GM18507 (cell line): ENCODE measurements at places on chromosomes 3 and 15.

- DNase-seq, result no peak
These were observed 29.5 kb upstream of the NRROS start for GRCh38 chr3:196609805-196610515.

DNA sequence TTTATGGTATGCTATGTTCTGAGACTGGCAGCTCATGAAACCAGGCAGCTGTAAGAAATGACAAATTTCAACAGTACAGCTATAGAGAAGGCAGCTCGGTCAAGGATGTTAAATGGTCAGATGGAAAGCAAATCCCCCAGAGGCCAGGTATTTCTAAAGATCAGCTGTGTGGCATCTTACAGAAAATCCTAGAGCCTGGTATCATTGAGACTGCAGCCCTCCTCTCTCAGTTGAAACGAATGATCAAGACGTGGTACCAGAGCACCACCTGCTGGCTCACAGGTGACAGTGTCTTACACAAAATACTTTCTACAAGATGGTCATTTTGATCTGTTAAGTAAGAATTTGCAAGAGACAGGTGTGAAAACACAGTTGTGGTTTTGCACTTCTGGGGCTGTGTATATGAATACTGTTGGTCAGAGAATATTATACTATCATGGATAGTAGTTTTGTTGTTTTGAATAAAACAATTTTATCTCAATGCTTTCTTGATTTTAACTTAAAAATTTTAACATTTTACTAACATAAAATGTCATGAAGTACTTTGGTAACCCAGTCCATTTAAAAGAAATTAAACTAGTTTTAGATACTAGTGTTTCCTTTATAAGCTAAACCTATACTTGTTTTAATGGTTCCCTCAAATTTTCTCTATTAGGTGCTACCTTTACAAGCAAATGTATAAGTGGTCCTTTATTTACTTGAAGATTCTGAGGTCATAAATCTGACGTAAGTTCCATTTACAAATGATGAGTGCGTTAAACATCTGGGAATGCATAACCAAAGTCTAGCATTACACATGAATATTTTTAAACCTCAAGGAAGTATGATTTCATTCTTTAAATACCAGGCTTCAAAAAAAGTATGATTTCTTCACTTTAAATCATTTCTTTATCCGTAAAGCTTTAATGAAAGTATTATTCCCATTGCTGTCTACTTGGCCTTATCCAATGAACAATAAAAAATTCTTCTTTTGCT is 121.8 kb downstream of the PDZRN3 start:
- peak; percentile 30 for DNase-seq

DNA sequence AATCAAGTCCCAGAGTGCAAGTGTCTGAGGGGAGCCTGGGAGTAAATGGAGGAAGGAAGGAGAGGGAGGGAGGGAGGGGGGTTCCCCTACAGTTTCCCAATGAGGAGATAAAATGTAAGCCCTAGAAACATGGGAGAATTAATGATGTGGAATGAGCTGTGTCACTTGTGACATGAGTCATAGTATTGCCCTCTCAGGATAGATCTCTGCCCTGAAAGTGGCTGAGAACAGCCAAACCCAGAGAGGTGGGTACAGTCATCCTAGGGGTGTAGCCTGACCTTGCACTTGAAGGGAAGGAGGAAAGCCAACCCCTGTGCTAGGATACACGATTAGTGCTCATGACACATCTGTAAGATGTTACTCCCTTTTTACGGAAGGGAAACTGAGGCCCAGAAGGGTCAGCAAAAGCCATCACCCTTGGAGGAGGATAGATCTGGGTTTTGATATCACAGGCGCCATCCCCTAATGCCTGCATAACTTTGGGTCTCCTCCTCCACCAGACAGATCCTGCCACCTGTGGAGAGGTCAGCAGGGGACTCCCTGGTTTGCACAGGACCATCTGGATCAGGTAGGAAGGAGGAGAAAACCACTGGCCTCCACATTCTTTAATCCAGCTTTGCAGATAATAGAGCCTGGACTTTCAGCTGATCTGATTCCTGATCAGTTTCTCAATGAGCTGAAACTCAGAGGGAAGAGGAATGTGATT is 23.1 kb upstream of the USP3 start:
- no peak for DNase-seq

- DNase-seq, result no peak
These were observed 14.3 kb upstream of the DOCK3 start for GRCh38 chr3:50660386-50660785.

- no peak for DNase-seq
These were observed 22.4 kb upstream of the CORO2B start for GRCh38 chr15:68556139-68556990.

GRCh38 chr15:56987286-56987685 is 68.8 kb downstream of the TCF12 start:
- DNase-seq, result no peak

DNA sequence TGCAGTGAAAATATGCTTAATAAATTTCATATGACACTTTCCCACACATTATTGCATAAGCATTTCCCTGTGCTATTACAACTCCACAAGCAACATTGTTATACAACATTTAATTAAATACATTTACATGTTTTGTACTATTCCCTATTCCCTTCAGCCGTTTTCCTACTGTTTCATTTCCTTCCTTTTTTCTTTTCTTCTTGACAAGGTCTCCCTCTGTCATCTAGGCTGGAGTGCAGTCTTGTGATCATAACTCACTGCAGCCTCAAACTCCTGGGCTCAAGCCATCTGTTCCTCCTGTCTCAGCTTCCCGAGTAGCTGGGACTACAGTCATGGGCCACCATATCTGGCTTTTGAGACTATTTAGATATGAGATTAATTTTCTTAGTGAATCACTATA is 254.7 kb downstream of the NFKBIZ start:
- no peak for DNase-seq

GRCh38 chr15:100189849-100190248 is 151.9 kb downstream of the ADAMTS17 start:
- no peak for DNase-seq

- no peak for DNase-seq
These were observed 11.1 kb upstream of the TMC3 start for GRCh38 chr15:81384891-81385720.

DNA sequence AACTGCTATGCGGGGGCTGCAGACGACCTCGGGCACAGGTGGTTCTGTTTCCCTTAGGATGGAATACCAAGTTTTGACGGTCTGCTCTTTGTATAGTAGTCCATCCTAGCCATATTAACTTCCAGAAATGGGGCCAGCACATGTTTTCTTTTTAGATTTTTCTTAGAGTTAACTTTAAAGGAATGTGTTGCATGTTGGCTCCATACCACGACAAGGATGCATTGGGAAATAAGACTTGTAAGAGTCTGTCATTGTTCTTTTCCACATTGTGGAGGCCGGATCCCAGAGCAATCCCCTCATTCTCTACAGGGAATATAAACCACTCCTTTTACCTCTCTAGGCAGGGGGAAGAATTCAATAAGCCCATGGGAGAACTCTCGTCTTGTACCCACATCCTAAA is 87.1 kb upstream of the PLSCR4 start:
- DNase-seq, result no peak

DNA sequence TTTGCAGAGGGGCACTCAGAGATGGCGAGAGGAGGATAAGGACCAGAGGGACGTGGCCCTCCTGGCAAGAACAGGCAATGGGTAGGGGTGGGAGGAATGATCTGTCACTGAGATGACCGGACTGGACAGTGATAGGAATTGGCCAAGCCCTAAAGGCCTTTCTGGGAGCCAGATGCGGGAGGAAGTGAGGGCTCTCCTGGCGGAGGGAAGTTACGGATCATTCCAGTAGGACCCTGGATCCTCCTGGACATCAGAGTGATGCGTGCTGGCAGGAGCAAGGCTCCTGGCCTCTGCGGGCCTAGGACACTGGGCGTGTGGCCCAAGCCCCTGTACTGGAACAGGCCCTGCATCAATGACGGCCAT is 23.4 kb downstream of the KIF7 start:
- DNase-seq, result no peak

- DNase-seq, result no peak
These were observed 28.3 kb downstream of the PTH1R start for GRCh38 chr3:46905661-46906451.

DNA sequence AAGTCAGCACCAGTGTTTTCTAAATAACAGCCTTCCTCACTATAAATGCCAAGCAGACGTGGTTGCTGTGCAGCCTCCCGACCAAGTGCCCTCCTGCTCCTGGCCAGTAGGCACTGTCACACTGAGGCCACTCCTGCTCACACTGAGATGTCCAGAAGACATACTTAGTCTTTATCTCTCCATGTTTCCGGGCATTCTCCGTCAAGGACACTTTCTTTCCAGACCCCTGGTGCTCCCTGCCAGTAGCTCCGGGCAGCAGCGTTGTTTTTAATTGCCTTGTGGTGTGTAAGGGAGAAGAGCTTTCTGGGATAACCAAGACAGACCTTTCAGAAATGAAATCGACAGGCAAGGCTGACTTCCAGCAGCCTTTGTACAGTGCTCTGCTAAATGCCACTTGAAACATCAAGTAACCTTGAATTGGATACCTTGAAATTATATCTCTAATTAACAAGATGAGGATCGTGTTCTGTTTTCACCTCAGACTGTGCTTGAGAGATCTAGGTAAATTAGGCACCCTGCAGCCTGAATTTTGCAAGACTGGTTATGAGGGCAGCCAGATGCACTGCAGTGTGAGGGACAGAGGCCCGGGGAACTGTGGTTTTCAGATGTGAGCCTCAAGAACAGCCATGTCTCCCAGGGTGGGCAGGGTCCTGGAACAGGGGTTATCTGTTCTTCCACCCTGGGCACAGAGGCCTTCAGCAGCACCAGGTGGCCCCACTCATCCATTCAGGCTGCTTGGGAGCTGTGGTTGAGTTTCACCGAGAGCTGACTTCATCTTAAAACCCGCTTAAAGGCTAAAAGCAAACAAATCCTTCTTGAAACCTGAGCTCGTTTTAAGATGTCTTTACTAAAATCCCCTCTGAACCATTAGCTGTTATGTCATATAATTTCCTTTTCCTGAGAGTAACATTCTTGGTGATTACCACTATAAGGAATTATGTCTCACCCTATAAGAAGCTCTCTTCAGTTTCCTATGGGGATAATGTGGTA is 105.5 kb upstream of the IL12A start:
- no peak for DNase-seq

- no peak for DNase-seq
These were observed 12.4 kb downstream of the ACAA1 start for GRCh38 chr3:38124324-38125122.

GRCh38 chr15:101490408-101490891 is 943 bp upstream of the PCSK6 start:
- DNase-seq, result no peak

DNA sequence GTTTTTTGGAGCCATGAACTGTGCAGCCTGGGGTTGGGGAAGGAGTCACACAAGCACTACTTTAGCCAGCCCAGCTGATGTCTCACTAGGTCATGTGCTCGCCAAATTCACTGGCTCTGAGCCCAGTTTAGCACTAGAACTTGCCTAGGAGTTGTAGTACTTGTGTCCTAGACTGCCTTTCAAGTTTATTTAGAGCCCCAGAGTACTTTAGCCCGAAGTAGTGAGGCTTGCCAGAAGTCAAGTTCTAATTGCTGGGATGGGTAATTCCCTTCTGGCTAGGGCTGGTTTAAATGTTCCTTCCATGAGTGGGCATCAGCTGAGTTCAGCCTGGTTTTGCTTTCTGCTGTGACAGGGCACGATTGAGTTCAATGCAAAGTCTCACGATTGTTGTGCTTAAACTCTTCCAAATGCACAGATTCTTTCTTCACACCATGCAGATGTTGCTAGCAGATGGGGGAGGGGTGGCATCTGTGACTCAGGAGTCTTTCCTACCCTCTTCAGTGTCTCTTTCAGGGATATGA is 228.2 kb upstream of the ZPLD1 start:
- DNase-seq, result no peak

DNA sequence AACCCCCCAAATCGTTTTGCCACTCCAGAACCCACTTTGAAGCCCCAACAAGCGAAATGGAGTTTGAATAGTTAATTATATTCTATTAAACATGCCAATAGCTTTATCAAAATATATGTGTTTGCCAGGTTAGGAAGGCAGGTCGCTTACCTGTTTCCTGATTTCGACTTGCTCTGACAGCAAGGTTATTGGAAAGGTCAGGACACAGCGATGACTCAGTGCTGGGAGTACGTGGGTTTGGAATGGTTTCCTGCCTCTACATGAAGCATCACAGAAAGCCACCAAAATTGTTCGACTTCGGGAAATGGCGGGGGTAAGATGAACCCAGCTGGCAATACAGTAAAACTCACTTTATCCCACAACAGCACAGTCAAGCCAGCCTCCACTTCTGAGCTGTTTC is 135.6 kb upstream of the ABI3BP start:
- no peak for DNase-seq

- DNase-seq, result no peak
These were observed 43.4 kb upstream of the GPD1L start for GRCh38 chr3:32062950-32063582.

- no peak for DNase-seq
These were observed 227.2 kb downstream of the SQOR start for GRCh38 chr15:45862034-45862433.
